ENCODE measurements at places on chromosomes 3 and 15.

DNA sequence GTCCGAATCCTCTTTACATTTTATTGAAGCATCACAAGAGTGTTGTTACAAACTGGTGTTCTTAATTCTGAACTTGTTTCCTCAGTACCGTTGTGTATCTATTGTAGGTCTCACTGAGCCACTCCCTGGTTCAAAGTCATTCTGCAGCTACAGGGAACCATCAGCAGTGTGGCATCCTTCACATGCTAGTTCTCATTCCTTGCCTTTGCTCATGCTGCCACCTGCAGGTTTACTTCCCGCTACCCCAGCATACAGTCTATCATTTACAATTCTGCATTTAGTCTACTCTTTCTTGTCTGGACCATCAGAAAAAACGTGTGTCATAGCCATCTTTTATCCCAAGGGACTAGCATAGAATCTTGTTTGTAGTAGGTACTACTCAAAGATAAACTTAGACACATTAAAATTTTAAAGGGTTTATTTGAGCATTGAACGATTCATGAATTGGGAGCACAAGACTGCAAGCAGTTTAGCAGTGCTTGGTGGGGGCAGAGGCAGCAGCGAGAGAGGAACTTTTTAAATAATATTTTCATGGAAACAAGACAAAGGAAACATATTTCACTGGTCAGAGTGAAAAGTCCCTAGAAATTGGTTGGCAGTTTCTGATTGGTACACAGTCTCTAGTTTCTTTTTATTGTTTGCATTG, 402.1 kb downstream of the CADM2 start:
- DNase-seq = no peak

DNA sequence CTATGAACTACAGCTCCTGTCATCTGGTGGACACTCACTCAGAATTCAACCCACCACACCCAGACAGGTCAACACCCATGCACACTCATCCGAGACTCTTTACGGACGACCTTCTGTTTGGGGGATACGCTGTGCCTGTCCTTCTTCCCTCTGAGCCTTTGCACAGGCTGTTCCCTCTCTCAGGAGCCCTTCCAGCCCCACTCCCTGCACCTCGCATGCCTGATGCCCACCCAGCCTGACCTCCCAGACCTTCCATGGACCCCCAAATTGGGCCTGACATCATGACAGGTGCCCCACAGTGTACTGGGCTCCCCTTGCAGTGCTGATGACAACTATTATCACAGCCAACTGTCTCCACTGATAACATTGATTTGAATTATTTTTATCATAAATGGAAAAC, 135.8 kb downstream of the NSMCE3 start:
- no peak for DNase-seq

- no peak for DNase-seq
Observed at GRCh38 chr3:149134575-149134974, 5.1 kb downstream of the HPS3 start.

- DNase-seq = no peak
Observed at GRCh38 chr3:4474683-4475490, 7.8 kb upstream of the SUMF1 start.

- no peak for DNase-seq
Observed at GRCh38 chr3:172009803-172010202, 29.6 kb upstream of the FNDC3B start.

DNA sequence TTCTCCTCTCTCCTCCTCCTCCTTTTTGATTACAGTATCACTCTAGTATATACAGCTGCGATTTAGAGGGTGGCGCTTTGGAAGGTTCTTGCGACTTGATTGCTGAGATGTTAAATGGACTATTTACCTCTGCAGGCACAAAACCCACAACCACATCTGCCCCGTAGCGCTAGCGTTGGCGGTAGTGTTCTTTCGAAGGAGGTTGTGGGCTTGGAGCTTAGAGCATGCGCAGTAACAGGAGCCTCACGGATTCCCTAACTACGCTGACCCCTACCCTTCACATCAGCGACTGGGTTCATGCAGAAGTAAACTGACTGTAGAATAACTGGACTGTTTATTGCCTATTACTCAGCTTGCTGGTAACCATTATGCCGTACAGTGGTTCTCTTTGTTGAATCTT, 58.0 kb downstream of the CGGBP1 start:
- DNase-seq = no peak

- no peak for DNase-seq
Observed at GRCh38 chr15:74610302-74610951, 5.2 kb upstream of the CLK3 start.

DNA sequence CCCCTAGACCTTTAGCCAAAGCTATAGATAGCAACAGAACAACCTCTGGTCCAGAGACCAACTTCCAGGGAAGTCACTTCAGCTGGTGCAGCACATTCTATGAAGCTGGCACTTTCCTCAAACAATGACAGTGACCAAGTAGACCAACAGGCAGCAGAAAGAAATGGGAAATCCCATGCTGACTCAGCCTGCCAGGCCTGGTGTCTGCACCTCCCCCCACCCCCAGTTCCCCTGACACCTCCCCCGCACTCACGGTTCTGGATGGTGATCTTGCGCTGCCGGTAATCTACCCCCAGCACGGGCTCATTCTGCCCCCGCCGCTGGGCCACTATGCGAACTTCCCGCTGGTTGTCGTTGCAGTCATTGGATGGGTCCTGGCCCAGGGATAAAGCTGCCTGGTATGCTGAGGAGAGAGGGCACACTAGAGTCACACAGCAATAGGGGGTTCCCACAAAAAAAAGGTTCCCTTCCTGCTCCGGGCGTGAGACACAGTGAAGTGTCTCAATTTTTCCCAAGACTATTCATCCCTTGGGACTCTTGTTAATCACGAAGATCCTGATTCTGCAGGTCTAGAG, 17.0 kb downstream of the ILDR1 start:
- DNase-seq = no peak

- DNase-seq = no peak
Observed at GRCh38 chr15:26590676-26591075, 182.2 kb downstream of the GABRB3 start.

DNA sequence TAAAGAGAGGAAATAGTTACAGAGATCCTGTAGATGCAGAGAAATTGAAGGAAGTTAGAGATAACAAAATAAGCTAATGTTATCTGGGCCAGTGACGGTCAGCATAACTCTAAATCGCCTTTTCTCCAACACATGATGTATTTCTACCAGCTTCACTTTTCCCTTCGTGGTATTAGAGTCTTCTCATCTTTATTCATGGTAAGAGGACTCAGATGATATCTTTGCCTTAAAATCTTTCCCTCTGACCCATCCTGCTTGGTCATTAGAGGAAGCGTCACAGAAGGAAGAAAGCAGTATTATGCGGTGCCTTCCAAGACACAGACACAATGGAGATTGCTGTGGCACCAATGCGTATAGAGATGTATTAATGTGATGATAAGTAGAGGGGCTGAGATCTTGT, 320.7 kb upstream of the GOLIM4 start:
- DNase-seq = no peak

DNA sequence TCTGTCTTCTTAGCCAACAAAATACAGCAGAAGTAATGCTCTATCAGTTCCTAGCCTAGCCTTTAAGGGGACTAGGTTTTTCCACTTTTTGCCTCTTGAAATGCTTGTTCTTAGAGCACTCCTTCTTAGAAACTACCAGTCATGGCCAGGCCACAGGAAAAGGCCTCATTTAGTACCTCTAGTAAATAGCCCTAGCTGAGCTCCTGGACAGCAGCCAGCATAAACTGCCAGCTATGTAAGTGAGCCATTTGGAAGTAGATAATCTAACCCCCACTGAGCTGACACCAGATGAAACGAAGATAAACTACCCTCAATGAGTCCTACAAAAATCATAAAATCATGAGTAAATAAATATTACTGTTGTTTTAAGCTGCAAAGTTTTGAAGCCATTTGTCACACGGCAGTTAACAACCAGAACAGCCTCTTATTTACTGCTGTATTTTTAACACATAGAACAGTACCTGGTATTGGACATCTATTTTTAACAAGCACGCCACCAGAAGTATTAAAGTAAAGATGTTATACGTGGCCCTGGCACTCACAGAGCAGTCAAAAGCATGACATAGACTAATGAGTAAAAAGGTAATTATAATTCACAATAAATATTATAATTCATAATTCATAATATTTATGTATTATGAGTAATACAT, 12.0 kb downstream of the TBC1D5 start:
- DNase-seq = no peak

- DNase-seq = no peak
Observed at GRCh38 chr3:171704002-171704401, 106.3 kb downstream of the PLD1 start.

- DNase-seq = no peak
Observed at GRCh38 chr3:187929112-187929816, 184.0 kb upstream of the BCL6 start.

DNA sequence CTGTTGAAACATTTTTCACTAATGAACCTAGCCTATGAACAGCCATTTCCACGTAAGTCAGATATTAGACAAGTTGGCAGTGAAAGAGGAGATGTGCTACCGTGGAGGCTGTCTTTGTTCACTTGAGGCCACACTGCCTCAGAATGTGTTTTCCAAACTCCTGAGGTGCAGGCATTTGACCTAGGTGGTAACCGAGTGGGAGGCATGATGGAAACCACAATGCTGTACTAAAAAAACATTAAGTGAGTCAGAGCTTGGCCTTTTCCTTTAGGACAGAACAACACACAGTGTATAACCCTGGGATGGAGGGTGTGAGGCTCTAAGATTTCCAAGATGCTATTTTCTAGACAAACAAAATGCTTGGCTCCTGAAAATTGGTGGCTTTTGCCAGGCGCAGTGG, 406.3 kb downstream of the SOX2 start:
- DNase-seq = no peak

DNA sequence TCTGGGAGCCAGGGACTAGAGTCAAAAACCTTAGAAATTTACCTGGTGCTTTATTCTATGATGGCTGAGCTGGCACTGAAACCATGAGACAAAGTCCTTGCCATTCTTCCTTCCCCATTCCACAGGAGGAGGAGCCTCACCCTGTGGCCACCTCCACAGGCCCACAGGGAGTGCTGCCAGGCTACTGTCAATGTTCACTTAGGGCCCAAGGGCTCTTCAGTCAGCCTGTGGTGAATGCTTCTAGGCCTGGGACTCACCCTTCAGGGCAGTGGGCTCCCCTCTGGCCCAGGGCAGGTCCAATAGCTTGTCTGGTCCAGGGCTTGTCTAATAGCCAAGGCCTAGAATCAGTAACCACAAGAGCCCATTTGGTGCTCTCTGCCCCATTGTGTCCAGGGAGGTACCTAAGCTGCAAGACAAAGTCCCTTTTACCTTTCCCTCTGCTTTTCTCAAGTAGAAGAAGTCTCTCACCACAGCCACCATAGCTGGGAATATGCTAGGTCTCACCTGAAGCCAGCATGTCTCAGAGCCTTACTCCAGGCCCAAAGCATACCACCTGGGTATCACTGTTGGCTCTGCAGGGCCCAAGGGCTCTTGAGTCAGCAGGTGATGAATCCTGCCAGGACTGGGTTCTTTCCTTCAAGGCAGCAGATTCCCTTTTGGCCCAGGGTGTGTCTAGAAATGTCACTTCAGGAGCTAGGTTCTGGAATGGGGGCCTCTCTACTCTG, 61.8 kb upstream of the CHRNB4 start:
- no peak for DNase-seq

DNA sequence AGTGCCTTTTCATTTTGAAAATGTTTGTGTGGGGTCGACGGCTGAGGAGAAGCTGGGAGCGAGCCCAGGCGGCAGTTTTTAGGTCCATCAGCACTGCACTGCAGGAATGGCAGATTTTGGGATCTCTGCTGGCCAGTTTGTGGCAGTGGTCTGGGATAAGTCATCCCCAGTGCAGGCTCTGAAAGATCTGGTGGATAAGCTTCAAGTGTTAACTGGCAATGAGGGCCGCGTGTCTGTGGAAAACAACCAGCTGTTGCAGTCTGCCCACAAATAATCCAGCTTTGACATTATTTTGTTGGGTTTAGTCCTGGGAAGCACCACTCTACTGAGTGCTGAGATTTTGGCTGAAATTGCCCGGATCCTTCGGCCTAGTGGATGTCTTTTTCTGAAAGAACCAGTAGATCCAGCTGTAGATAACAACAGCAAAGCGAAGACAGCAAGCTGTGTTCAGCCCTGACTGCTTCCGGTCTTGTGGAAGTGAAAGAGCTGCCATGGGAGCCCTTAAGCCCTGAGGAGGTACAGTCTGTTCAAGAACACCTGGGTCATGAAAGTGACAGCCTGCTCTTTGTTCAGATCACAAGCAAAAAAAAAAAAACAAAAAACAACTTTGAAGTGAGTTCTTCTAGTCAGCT, 13.1 kb upstream of the ANP32A start:
- DNase-seq = peak; percentile 16

GRCh38 chr15:80846031-80846815, 67.1 kb downstream of the CEMIP start:
- no peak for DNase-seq

- DNase-seq = no peak
Observed at GRCh38 chr3:193897731-193898180, 238.2 kb upstream of the HES1 start.

DNA sequence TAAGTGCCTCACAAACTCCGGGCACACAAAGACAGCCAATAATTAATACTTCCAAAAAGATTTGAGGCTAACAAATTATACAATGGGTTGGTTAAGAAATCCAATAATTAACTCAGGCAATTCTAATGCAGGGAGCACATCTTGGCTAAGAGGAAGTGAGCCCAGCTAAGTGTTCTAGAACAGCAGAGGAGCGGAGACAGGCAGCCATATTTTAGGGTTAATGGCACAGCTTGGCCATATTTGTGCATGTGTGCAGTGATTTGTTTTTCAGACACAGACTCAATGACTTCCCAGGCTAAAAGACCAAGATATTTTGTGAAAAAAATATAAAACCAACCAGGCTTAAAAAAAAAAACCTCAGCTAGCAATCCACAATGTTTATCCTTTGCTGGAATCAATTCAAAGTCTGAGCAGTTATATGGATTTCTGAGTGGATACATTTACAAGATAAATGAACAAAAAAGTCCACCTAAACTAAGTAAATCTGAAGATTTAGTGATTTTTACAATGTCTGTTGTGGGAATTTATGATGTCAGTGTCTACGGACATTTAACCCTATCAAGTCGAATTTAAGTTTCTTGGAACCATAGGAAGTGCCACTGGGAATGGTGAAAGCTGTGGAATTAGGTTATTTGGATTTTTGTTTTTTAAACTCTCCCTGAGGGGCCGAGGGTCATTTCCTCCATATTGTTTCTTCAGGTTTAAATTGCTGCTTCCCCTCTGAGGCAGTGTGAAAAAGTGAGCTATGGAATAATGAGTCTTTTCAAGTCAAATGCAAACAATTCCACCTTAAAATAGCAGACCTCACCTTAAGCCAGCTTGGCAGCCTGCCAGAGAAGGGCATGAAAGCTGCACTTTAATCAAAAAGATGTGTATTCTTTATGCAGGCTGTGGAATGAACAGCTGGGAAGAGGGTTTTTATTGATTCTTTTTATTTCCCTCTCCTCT, 413.7 kb upstream of the TBL1XR1 start:
- no peak for DNase-seq

DNA sequence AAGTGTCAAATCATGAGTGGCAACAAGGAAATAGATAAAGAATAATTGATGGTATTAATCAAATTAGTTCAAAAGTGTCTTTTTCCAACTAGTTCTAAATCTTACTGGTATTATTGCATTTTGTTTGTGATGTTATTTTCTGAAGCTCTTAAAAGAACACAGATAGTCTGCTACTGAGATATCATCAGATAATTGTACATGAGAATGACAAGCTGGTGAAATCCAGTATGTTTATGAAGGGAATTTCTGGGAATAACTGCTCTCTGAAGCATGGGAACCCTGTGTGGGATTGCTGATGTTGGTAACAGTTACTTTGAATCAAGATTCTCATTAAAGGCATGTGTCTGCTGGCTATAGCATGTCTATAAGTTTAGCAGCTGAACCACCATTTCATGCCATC, 190.3 kb upstream of the CDIN1 start:
- DNase-seq = no peak

- DNase-seq = no peak
Observed at GRCh38 chr3:184687363-184688015, 24.4 kb downstream of the MAGEF1 start.

Measured in stimulated activated CD4-positive, alpha-beta T cell treated with anti-CD3 and anti-CD28 coated beads, Interleukin-1b, Interleukin-23, amount 100 ng/mL, for 4 hours (primary cell).